Right cardiac atrium (tissue), 5 donors: ENCODE measurements at places on chromosomes 5 and 9.

GRCh38 chr5:143138839-143139238, 264.6 kb downstream of the NR3C1 start:
- no peak for DNase-seq

DNA sequence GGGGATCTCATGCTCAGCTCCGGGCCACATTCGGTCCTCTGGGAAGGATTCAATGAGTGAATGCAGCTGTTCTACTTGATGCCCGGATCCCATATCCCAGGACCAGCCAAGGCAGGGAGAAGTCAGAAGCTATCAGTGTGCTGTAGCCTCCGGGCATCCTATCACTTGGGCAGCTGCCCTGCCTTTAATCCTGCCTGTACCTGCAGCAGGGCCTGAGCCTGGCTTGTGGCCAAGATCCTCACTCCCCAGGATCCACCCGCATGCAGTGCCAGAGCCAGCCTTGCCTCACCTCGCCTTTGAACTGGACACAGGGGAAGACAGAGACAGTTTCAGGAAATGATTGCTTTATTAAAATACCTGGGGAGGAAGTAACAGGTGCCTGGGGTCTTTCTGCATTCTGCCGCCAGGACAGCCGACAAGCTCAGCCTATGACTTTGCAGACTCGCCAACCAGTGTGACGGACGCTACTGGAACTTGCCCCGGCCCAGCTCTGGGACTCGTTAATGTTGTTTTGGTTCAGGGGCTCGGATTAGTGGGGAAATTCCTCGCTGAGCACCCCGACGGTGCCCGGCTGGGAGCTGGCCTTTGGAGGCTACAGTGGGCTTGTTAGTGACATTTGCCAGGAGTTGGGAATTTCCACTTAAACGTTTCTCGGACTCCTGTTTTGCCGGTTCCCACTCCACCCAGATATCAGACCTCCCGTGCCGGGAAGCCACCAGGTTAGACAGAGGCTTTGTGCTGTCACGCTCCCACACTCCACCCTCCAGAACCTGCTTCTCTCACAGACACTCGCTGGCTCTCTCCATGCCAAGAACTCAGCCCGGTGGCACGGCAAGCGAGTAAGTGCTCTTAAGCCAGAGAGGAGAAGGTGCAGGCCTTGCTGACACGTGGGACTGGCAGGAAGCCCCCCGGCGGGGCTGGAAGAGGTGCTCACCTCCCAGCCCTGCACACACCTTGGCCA, 721 bp downstream of the PTGES start:
- DNase-seq: peak; percentile 68

DNA sequence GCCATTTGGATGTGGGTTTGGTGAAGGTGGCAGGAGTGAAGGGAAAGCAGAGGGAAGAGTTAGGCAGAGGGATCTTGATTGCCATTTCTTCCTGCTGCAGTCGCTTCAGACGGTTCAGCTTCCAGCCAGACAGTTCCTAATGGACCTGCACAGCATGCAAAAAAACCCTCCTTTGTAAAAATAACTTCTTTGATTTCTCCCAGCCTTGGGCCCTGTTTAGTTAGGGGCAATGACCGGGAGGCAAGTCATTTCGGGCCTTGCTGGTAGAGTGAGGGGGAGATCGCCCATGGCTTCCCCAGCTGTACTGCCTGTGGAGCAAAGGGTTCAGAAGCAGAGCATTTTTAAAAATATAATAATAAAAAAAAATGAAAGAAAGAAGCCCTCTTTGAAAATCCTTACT, 67.2 kb upstream of the TLE1 start:
- no peak for DNase-seq

DNA sequence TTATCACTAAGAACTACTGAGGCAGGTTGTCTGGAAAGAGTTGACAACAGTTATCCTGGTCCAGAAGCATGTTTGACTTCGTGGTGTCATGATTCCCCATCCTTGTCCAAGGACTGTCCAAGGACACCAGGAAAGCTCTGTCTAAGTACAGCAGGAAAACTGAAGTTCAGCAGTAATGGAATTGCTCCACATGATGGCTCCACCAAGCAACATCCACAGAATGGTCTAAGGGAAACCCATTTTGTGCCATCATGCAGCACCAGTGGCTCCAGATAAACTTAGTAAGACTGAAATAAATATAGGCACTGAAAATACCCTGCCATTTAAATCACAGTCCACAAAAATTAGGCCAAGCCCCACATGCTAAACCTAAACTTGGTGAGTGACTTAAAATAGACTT, 192.8 kb downstream of the CDH18 start:
- DNase-seq: no peak

DNA sequence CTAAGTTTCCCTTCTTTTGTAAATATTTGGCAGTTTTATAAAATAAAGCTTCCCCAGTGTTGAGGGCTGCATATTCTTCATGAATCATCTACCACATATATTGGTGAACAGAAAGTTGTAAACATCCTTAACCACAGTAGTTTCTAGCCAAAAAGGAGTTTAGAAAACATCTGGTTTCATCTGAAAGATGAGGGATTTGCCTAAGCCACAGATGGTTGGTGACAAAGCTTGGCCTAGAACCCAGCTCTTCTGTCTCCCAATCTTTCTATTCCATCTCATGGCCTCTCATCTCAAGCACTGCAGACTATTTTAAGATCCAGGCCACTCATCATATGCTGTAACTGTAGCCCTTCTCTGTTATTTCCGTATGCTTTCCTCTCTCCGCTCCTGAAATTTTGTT, 232.3 kb upstream of the TRPM3 start:
- DNase-seq: no peak

- DNase-seq: no peak
These were observed 31.2 kb downstream of the NLN start for GRCh38 chr5:65753189-65753588.
